ENCODE measurements at places on chromosomes 5 and 9.

GRCh38 chr5:66080664-66081063, 63.4 kb upstream of the SREK1 start:
- DNase-seq: no peak

GRCh38 chr5:135880278-135880677, 15.4 kb downstream of the IL9 start:
- no peak for DNase-seq

DNA sequence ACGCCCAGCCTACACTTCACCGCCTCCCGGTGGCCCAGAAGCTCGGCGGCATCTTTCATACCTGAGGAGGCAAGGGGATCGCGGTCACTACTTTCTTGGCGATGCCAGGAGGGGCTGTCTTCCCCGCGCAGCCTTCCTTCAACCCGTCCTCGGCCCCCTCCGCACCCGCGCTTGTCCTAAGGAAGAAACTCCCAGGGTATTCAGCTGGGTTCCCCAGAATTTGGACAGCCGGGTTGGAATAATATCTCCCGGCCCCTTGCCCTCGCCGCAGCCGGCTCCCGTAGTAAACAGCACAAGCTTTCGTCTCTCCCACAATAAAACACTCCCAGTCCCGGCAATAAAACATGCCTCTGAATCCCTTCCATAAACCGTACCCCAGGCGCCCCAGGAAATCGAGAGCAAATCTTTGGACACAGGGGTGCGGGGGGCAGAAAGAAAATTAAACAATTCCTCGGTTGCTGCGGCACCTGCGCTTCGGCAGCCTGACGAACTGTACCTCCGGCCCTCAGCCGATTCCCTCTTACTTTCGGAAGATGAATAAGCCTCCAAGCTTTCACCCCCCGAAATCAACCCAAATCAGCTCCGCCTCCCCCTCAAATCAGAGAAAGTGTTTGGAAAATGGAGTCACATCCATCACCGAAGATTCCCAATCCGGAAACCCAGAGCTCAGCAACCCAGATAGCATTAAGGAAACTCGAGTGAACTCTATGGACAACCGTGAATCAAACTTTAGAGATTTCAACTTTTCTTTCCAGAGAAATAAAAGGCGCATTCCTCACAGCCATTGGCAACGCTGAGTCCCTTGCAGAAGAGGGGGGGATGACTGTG, 1.1 kb downstream of the OTP start:
- no peak for DNase-seq

DNA sequence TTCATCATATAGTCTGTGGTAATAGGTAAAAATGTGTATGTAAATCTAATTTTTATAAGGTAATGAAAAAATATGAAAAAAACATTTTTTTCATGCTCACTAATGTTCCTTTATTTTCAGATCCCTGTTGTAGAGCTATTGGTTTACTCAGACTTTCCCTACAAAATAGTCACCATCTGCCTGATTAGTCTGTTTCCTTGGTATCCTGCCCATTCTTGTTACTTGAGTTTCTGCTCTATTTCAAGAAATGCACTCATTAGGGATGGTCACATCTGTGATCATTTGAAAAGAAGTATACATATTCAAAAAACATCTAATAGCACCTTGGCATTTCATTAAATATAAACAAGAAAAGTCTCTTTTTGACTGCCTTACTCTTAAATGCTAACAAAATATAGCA, 21.6 kb upstream of the RASA1 start:
- no peak for DNase-seq

- no peak for DNase-seq
Measured at GRCh38 chr9:124280176-124280691, 22.5 kb downstream of the NEK6 start.
